Activated CD8-positive, alpha-beta memory T cell treated with anti-CD3 and anti-CD28 coated beads, Interleukin-2, amount 50 U/mL, for 4 hours (primary cell): ENCODE measurements at places on chromosomes 13 and 19.
A peak's percentile ranks its signal among the peaks of the same experiment; 100 is the strongest.

GRCh38 chr13:33132644-33133440, 116.6 kb downstream of the KL start:
- no peak for DNase-seq

GRCh38 chr19:38799104-38799503, 10.1 kb downstream of the LGALS7B start:
- DNase-seq, result no peak

- no peak for DNase-seq
Observed at GRCh38 chr13:51769455-51770127, 34.4 kb downstream of the DHRS12 start.

- no peak for DNase-seq
Observed at GRCh38 chr19:14761607-14762006, 16.8 kb downstream of the ADGRE2 start.

DNA sequence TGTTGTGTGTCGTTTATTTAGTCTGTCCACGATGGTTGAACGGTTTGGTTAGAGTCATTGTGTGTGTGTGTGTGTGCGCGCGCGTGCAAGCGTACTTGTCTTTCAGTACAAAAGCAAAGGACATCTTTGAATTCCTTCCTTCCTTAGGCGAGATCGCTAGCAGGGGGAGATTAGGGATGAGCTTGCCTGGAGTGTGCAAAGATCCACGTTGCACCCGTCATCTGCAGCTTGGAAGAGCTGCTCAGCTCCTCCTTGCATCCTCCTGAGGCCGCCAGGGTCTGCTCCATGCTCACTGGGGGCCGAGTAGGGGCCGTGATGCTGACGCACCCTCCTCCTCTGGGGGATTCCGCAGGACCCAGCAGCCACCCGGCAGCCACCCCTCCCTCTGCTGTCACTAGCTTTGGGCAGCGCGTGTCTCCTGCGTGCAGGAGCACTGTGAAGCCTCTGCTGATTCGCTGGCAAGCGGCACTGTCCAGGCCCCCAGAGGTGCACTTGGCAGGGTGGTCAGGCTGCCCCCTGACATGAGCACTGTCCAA, 137.3 kb downstream of the KDM4B start:
- DNase-seq, result no peak

DNA sequence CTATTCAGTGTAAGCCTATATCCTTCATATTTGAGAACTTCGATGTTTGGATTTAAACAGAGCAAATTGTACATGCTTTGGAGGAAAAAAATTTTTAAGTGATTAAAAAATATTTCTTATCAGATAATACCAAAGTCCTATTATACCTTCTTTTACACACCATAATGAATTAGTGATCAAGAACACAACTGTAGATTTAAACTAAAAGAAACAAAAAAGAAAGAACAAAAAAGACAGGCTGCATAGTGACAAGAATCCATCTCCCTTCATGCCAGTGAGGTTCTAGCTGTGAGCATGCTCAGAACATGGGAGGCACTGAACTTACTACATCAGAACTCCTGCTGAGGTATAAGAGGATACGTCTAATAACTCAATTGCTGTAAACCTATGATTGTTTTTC, at the start of gene RXFP2:
TSS of gene RXFP2 (plus strand) at position 301 of the 400 bp plus-strand sequence. CDS start at position 388, 87 bp downstream.
- DNase-seq, result no peak

- DNase-seq, result no peak
Observed at GRCh38 chr13:56317841-56318240, 822.9 kb upstream of the PRR20A start.

- no peak for DNase-seq
Observed at GRCh38 chr13:82747291-82747690, 1135.0 kb downstream of the SLITRK1 start.

DNA sequence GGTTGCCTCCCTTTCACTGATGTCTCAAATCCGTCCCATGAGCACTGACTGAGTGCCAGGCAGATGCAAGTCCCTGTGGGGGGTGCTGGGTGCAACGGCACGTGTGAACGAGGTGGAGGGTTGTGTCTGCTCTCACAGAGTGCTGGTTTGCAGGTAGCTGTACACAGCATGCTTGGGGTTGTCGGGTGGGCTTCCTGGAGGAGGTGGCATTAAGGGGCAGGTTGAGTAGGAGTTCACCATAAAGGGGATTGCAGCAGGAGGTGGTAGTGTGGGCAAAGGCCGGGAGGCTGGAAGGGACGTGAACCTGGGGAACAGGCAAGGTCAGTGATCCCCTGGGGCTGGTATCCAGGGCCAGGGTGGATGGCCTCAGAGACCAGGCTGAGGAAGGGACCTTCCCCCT, 17.2 kb downstream of the COLGALT1 start:
- DNase-seq, result no peak

DNA sequence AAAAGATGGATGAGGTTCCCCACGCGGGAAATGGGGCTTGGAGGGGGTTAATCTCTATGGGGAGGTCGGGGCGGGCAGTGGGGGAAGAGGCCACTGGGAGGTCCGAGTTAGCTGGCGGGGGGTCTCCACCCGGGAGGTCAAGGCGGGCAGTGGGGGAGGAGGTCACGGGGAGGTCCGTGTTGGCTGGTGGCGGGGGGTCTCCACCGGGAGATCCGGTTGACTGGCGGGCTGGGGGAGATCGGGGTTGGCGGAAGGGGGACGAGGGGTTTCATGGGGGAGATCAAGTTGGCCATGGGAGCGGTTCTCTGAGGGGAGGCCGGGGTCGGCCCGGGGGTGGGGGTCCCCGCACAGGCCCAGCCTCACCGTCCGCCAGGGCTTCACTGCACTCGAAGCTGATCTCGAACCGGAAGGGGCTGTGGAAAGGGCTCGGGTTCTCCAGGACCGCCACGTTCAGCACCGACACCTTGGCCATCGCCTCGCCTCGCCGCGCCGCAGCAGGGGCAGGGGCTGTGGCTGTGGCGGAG, 342 bp downstream of the ASF1B start:
- no peak for DNase-seq

GRCh38 chr19:16676101-16676798, 15.3 kb downstream of the TMEM38A start:
- DNase-seq, result no peak

DNA sequence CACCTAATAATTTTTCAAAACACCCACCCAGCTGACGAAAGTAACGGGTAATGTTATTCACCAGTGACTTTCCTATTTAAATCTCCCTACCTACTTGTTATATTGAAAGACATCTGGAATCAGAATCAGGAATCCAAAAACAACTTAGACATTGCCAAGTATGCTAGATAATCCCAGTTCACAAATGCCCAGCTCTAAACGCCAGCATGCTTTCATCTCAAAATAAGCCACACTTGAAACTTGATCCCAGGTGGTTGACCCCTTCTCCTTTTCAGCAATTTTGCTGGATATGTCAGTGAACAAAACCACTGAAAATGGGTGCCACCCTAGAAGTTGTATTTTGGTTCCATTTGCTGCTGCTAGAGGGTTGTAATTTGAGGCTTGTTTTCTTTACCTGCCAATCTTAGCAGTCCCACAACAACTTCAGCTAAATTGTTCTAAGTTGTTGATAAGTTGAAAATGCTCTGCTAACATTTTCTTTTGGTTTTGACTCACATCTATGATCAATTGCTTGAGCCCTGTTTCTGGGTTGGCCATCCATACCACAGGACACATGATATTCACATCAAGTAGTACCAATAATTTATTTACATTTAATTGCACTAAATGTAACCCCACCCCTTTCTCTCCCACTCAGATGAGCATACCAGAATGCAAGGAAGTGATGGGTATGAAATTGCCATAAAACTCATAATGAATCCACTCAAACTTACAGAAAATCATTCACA, 66.4 kb downstream of the DCT start:
- DNase-seq, result no peak

DNA sequence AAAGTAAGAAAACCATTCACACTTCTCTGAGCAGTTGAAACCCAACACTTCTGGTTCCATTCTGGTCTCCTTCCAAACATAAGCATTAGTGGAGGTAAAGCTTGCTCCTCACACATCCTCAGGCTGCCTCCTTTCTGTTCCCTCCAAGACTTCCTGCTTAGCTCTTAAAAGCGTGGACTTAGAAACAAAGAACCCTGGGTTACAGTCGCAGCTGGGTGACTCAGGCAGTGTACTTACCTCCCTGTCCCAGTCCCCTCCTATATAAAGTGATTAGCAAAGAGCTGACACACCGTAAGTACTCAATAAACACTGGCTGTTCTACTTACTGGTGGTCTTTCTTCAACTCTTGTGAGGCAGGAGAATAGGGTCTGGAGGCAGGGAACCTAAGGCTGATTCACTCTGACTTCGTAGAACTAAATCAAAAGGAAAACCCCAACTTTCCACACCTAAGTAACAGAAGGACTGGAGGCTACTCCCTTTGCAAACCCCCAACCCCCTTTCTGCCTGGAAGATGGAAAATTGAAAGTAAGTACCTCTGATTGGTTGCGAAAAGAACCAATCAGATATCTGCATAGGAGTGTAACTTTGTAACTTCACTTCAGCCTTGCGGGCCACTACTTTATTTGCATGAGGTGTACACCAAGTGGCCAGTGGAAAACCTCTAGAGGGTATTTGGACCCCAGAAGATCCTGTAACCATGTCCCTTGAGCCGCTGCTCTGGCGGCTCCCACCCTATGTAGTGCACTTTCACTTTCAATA, 165.4 kb downstream of the SUCLA2 start:
- no peak for DNase-seq

DNA sequence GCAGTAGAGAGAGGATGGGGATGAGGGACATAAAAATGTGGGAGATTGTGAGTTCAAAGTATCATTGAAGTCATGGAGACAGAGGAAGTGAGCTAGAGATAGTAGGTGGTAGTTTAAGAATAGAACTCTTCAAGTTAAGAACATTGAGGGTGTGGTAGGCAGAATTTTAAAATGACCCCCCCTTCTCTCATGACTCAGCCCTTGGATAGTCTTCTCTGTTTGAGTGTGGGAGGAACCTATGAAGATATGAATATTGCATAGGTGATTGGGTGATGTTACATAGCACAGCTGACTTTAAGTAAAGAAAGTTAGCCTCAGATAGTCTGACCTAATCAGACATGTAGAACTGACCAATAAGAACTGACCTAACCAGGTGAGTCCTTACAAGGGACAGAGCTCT, 418.6 kb downstream of the FOXO1 start:
- DNase-seq, result no peak

DNA sequence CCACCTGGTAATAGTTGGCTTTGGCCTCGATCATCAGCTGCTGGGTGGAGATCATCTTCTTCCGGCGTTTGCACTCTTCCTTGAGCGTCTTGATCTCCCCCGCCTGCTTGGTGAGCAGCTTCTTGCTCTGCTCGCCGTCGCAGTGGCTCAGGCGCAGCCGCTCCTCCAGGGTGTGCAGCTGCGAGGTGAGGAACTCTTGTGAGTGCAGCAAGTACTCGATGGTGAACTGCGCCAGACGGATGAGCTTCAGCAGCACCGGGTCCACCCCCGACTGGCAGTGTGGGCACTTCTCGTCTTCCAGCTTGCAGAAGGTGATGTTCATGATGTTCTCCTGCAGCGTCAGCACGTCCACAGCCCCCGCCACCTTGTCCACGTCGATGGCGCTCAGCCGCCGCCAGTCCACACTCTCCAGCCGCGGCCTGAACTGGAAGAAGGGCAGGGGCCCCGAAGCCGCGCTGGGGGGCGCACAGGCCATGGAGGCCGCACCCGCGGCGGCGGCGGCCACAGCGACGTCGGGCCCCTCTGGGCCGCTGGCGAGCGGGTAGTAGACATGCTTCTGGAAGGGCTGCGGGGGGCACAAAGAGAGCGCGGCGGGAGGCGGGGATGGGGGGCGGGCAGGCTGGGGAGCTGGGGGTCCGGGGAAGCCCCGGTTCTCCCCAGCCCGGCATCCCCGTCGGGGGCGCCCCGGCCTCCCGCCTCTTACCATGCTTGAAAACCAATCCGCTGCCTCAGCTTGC, 3.0 kb downstream of the DZIP1 start:
- DNase-seq, result no peak

DNA sequence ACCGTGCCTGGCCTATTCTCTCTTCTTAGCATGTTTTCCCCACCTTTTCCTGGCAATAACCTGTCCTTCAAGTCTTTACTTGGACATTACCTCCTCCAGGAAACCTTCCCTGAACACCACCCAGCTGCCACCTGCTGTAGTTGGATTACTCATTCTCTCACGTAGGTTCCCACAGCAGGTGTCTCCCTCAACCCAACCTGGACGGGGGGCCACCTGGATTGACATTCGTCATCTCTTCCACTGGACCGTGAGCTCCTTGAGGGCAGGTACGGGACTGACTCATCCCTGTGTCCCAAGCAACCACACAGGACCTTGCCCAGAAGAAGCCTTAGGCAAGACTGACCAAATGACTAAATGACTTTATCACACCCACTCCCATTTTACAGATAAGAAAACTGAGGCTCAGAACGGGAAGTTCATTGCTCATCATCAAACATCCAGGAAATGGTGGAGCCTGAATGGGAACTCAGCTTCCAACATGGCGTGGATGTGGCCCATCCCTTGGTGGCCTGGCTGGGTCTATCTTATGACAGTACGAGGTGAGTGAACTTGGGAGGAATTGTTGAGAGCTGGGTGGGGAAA, 3.5 kb upstream of the KLK6 start:
- no peak for DNase-seq

DNA sequence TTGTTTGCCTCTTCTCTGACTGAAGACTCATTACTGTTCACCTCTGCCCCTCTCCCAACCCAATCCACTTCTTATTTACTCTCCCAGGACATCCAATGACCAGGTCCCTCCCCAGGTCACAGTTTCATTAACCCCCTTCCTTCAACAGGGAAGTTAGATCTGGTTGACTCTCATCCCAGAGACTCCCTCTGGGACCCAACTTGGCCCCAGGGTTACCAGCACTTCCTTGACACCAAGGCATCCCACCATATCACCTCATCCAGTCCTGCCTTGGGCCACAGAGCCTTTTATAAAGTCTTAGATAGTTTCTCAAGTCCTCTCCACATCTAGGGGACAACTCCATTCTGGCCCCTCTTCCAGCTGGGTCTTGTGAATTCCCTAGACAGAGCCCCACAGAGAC, 470.6 kb upstream of the TSHZ3 start:
- DNase-seq, result no peak

GRCh38 chr19:491146-491741, 5.0 kb upstream of the MADCAM1 start:
- no peak for DNase-seq

DNA sequence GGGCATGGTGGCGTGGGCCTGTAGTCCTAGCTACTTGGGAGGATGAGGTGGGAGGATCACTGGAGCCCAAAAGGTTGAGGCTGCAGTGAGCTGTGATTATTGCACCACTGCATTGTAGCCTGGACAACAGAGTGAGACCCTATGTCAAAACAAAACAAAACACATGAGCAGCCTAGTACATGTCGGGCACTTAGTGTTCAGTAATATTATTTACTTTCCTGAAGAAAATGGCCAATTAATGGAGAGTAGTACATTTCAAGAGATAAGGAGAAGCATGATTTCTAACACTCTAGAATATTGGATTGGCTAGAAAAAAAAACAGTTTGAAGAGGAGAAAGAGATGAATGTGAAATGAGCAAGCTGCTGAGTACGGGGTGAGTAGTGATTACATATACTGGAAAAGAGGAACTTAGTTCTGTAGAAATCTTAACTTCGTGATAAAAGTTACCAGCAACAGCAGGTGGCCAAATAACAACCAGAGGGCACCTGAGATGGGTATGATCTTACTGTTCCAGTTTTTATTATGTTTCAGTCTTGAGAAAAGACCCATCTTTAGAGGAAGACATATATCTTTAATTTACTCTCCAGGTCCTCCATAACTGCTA, 36.2 kb downstream of the SPATA13 start:
- DNase-seq, result no peak

- peak; percentile 22 for DNase-seq
Observed at GRCh38 chr19:27794494-27795042, 1418.4 kb downstream of the UQCRFS1 start.
